A549 treated with GW870086 at 1 μM for 4 hours (cell line): ENCODE measurements at places on chromosomes 12 and 14. TPM values are rescaled to one million over a fixed set of nuclear protein-coding genes. Genes with fewer than 3 reads are reported as not detected.

Gene PIK3C2G
- not detected in 5 replicates for total RNA-seq

Gene ACTR6
- 22.0 to 31.0 TPM (median 24.2 TPM) in 5 replicates for total RNA-seq

Gene HOXC9
- 9.4 to 15.9 TPM (median 11.8 TPM) in 5 replicates for total RNA-seq

Gene SLC2A13
- 2.7 to 3.7 TPM (median 3.1 TPM) in 5 replicates for total RNA-seq

Gene FBXW8
- 4.9 to 6.8 TPM (median 5.7 TPM) in 5 replicates for total RNA-seq

Gene SOAT2
- total RNA-seq: 0.06 to 0.44 TPM (median 0.40 TPM) in 5 replicates

Gene RIPK3
- not detected in 5 replicates for total RNA-seq

Gene B3GNT4
- 0.55 to 2.5 TPM (median 0.96 TPM) in 5 replicates for total RNA-seq

Gene ASCL1
- total RNA-seq: 0.05 TPM in 1 of 5 replicates, not detected in the others

Gene OR10P1
- total RNA-seq: not detected in 5 replicates

Gene TEDC1
- 33.9 to 47.0 TPM (median 44.7 TPM) in 5 replicates for total RNA-seq

Gene TPI1
- 1,472 to 1,683 TPM (median 1,669 TPM) in 5 replicates for total RNA-seq

Gene RAB15
- total RNA-seq: 20.2 to 23.6 TPM (median 22.2 TPM) in 5 replicates

Gene CKAP4
- 74.1 to 89.4 TPM (median 84.3 TPM) in 5 replicates for total RNA-seq

Gene TC2N
- total RNA-seq: 0.30 to 0.70 TPM (median 0.55 TPM) in 5 replicates

Gene MUCL1
- total RNA-seq: not detected in 5 replicates

Gene PLD4
- total RNA-seq: 0.10 to 0.25 TPM (median 0.13 TPM) in 3 of 5 replicates, not detected in the others

Gene MYH6
- 0.02 to 0.03 TPM in 2 of 5 replicates, not detected in the others for total RNA-seq

Gene ENDOU
- not detected in 5 replicates for total RNA-seq

Gene RTL1
- total RNA-seq: 0.19 to 0.30 TPM (median 0.24 TPM) in 5 replicates

Gene RND1
- 4.3 to 9.8 TPM (median 8.0 TPM) in 5 replicates for total RNA-seq

Gene CLMN
- total RNA-seq: 4.7 to 7.2 TPM (median 6.6 TPM) in 5 replicates

Gene SLC6A13
- total RNA-seq: 0.09 to 0.92 TPM (median 0.33 TPM) in 4 of 5 replicates, not detected in the other

Gene SDR9C7
- total RNA-seq: 0.09 TPM in 1 of 5 replicates, not detected in the others

Gene TSHR
- not detected in 5 replicates for total RNA-seq

Gene KRT7
- total RNA-seq: 4,163 to 5,096 TPM (median 4,633 TPM) in 5 replicates

Gene GZMB
- not detected in 5 replicates for total RNA-seq

Gene RAD9B
- 0.09 to 0.61 TPM (median 0.29 TPM) in 5 replicates for total RNA-seq

Gene NANOG
- not detected in 5 replicates for total RNA-seq
